ENCODE measurements at places on chromosomes 2 and 18.

- DNase-seq: no peak
Measured at GRCh38 chr2:219630770-219631405, 3.5 kb downstream of the SLC4A3 start.

DNA sequence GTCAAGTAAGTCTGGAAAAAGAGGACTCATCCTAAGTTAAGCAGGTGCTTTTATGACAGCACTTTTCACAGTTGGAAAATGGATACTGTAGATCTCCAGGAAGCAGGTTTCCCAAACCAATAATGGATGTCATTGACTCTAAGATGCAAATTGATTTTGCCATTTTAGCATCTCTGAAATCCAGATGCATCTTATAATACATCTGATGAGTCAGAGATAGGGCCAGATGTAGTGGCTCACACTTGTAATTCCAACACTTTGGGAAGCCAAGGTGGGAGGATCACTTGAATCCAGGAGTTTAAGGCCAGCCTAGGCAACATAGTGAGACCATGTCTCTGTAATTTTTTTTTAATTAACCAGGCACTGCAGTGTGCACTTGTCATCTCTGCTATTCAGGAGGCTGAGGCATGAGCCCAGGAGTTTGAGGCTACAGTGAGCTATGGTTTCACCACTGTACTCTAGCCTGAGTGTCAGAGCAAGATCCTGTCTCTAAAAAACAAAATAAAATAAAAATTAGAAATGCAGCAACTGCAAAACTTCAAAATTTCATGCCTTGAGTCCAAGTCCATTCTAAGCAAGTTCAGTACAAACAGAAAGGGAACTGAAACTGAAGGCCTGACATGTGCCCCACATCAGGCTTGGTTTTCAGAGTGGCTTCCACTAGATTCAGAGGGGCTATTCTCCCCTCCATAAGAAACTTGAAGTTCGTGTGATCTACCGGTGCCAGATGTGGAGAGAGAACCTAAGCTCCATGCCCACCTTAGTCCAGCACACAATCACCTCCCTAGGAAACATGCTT is 267.8 kb upstream of the NCKAP5 start:
- no peak for DNase-seq

DNA sequence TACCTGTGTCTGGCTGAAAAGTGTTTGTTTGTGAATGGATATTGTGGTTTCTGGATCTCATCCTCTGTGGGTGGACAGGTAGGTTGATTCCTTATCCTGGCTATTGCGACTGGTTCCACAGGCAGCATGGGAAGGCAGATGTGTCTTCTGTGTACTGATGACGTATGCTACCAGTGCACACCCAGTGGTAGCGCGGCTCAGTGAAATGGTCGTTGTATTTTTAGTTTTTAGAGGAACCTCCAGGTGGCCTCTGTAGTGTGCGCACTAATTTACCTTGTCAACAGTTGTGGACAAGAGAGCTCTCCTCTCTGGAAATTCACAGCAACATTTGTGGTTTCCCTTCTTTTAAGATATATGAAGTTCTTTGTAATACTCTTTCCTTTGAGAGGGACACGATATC is 52.5 kb downstream of the CCDC74A start:
- DNase-seq: no peak

DNA sequence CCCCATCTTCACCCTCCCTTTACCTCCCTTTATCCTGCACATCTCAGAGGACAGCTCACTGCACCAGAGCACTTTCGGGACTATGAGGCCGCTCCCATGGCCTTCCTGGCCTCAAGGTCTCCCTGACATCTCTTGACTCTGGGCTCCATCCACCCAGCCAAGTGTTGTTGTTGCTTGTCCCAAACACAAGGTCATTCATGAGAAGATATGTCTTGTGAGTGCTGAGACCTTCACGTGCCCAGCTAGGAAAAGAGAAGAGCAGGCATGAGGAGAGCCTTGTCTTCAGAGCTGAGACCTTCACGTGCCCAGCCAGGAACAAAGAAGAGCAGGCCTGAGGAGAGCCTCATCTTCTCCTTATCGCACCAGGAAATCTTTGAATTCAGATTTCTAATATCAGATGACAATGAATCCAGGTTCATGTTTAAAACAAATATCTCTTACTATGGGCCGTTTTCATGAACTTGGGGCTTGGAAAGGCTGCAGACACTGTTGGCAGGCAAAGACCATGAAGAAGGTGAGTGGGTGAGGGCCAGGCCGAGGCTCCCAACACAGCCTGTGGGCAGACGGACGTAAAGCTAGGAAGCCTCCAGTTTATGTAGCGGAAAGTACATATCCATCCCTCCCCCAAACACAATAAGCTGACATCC is 256.1 kb downstream of the NDUFA10 start:
- no peak for DNase-seq

- peak; percentile 49 for DNase-seq
Measured at GRCh38 chr18:37429791-37430190, 135.8 kb downstream of the CELF4 start.

DNA sequence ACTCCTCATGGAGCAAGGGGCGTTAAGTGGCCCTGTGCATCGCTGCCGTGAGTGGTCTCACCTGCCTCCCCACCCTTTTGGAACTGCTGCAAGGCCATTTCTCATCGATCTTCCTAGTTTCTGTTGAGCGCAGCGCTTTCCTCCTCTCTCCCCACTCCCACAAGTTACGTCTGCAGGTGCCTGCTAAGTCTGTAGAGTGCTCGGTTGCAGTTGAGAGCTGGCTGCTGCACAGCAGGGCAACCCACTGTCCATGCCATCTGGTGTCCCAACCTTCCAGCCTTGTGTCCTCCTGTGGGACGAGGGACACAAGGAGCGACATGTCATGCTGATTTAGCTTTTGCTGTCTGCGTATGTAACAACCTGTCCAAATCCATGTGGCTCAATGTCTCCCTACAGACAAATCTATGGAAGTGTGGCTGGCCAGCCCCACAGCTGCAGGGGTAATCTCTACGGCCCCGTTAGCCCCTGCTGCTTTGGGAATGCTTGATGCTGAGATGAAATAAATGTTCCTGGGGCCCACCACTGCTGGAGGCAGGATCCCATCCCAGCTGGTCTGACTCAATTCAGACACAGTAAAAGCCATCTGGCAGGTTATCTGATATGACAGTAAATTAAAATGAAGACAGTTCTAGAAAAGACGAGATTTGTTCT is 68.1 kb upstream of the TCF7L1 start:
- DNase-seq: no peak

DNA sequence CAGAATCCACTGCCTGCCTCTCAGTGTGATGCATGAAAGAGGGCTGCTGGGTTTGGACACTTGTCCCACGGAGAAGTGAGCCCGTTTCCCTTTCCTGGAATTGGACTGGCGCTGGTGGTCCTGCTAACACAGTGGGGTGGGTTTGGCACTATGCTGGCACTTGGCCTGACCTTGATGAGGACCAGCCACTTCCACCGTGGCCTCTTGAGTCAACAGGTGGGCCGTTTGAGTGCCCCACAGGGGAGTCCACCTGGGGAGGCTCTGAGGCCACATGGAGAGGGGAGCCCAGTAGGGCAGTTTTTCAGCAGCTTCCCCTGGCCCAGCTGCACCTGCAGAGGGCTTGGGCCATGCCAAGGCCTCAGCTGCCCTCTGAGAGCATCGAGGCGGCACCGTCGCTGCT is 56.5 kb downstream of the MBP start:
- no peak for DNase-seq

DNA sequence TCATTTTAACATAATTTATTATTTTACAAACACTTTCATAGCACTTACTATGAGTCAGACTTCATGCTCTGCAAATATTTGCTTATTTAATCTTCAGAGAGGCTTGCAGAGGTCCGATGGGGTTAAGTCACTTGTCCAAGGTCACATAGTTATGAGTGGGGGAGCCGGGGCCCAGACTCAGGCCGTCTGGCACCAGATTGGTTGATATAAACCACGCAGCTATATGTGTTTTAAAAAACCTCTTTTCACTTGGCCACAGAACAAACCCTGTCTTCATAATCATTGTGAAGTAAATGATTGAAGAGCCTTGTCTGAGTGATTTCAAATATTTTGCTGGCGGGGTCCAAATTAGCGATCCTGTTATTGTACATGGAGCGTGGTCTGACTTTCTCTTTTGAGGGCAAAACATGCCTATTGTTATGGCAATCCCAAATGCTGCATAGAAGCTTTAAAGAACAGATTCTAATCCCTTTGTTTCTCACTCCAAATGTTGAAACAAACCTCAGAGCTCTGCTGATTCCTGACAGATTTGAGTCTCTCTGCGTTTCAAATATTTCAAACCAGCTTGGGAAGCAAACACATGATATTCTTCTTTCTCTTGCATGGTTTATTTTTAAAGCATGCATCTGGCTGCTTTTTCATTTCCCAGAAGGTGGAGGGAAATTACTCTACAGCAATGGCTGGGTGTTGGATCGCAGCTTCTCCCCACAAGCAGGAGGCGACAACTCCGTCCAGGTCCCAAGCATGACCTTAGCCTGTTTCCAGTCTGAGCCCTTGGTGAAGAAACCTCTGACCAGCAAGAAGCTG is 142.4 kb downstream of the DDX1 start:
- no peak for DNase-seq

- no peak for DNase-seq
Measured at GRCh38 chr18:61988100-61988499, 95.3 kb upstream of the RNF152 start.

GRCh38 chr2:213818436-213818835 is 534.2 kb downstream of the SPAG16 start:
- DNase-seq: no peak

GRCh38 chr2:101442667-101443061 is 32.2 kb downstream of the RFX8 start:
- DNase-seq: no peak

DNA sequence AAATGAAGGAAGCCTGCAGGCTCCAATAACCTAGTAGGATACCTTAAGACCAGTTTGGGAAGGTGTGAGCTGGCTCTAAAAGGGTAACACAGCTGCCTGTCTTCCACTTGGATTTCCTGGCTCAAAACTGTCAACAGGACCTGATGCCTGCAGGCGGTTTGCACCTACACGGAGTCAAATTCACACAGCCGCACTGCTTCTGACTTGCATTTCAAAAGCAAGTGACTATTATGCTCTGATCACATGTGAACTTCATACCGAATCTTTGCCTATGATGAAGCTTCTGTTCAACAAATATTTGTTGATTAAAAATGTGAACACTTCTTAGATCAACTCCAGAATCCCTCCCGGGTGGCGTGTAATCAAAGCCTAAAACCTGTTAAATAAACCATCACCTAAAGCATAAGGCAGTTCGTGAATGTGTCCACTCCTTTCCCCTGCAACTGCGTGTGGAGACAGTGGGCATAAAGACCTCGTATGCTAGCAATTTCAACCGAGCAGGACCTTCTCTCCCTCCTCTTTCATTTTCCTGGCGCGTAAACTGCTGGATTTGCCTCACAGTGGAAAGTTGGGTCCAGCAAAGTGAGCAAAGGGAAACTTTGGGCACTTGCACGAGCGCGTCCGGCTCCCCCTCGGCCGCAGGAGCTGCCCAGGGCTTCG is 784 bp downstream of the CRACDL start:
- DNase-seq: peak; percentile 30

- no peak for DNase-seq
Measured at GRCh38 chr18:39524370-39524769, 1958.8 kb upstream of the CELF4 start.

DNA sequence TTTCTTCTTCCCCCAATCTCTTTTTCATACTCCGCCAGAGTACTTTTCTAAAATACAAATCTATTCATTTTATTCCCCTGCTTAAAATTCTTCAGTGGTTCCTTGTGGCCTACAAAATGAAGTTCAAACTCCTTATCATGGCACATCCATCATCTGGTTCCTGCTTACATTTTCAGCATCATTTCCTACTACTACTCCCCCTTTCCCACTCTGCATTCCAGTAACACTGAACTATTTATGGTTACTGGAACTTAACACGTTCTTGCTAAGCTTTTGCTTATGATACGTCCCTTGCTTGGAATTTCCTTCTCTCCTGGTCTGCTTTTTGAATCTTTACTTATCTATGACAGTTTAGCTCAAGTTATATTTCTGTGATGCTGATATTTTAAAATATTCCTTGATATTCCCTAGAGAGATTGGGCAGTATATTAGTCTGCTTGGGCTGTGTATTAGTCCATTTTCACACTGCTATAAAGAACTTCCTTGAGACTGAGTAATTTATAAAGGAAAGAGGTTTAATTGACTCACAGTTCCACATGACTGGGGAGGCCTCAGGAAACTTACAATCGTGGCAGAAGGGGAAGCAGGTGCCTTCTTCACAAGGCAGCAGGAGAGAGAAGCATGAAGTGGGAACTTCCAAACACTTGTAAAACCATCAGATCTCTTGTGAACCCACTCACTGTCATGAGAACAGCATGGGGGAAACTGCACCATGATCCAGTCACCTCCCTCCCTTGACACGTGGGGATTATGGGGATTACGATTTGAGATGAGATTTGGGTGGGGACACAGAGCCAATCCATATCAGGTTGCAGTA is 53.2 kb downstream of the BMPR2 start:
- no peak for DNase-seq

DNA sequence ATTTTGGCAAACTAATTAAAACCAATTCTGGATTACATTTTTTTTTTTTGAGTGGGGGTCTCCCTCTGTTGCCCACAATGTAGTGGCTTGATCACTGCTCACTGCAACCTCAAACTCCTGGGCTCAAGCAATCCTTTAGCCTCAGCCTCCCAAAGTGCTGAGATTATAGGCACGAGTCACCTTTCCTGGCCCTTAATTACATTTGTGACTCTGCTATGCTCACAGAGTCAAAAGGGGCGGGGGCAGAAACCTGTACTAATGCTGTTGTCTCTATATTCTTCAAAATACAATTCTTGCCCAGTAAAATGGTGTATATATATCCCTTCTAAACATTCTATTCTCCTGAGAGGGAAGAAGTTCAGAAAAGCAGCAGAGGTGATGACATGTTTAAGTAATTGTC is 23.2 kb downstream of the PRKD3 start:
- DNase-seq: no peak

DNA sequence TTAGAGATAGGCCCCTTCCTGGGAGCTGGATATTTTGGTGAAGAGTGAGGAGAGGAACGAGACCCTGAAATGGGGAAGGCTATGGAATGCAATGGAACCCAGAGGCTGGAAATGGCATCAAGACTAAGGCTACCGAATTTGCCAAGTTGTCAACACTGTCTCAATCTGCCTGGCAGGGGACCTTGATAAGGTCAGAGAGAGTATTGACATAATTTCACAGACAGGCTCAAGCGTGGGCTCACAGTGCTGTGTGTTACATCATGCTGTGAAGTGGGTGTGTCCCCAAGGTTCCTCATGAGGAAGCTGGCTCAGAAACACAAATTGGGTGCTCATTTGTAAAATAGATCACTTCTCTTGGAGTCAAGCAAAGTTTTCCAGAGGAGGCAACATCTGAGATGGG is 51.8 kb upstream of the CYRIA start:
- DNase-seq: no peak

GRCh38 chr18:30432349-30432748 is 610.2 kb downstream of the DSC3 start:
- DNase-seq: no peak
